ENCODE measurements at places on chromosomes 5 and 9. TPM values are rescaled to one million over a fixed set of nuclear protein-coding genes. Genes with fewer than 3 reads are reported as not detected.

Gene CNOT8
- total RNA-seq, result 62.7 TPM

Gene GABBR2
- 2.0 TPM for total RNA-seq

Gene CDH6
- total RNA-seq, result 89.1 TPM

Gene DCAF10
- total RNA-seq, result 29.8 TPM

Gene FAM153A
- total RNA-seq, result 0.58 TPM

Gene HAPLN1
- total RNA-seq, result 1.8 TPM

Gene AHRR
- total RNA-seq, result 6.4 TPM

Gene BSPRY
- total RNA-seq, result 8.8 TPM

Gene NSMF
- total RNA-seq, result 27.0 TPM

Gene NR4A3
- 4.3 TPM for total RNA-seq

Gene SETX
- 62.4 TPM for total RNA-seq

Gene FCN2
- 1.2 TPM for total RNA-seq

Gene SLC6A19
- total RNA-seq, result 33.0 TPM
